GM12891 (cell line): ENCODE measurements at places on chromosomes 2 and 18.

DNA sequence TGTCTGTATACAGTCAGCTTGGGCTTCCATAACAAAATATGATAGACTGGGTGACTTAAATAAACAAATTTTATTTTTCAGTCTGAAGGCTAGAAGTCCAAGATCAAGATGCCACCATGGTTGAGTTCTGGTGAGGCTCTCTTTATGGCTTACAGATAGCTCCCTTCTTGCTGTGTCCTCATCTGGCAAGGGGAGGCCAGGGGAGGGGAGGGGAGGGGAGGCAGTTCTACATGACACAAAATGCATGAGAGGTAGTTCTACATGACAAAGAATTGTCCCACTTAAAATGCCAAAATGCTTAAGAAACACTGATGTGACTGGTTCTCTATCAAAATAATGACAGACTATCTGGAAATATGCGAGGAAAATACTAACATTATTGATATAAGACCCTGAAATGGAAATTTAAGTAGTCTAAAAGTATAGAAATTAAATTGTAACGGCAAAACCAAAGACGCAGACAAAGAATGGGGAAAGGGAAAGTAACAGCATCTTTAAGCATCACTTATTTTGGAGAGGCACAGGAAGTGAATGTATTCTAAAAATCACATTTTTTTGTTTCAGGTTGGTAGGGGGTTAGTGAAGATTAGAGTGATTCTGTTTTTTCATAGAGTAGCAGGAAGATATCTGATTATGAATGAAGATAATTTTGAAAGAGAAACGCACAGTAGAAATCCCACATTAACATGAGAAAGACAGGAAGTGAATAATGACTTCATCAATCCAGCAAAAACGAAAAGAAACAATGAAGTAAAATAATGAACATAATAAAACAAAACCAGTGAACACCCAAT is 131.4 kb downstream of the STRN start:
- DNase-seq = no peak

DNA sequence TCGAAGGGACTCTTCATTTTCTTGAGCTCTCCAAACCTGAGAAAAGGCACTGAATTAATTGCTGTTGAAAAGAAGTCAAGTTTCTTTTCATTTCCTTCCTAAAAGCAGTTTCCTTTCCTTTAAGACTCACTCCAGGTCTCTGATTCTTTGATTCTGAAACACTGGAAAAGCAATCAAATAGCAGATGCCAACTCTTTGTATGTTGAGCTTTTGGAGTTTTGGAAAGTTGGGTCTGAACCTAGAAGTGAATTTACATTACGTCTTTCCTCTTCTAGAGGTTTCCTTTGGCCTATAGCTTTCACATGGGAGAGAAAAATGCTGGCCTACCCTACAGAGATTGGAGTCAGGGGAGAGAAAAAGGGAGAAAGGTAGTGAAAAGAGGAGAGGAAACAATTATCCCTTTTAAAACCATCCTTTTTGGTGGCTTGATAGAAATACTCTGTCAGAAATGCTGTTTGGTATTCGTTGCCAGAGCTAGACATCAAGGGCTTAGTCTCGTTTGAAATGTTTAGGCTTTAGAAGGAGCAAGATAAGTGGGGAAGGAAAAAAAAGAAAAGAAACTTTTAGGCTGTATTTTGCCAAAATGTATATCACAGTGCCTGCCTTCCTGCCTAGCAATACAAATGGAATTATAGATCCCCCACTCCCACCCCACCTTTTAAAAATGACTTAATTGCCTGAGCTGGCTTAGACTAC is 187.7 kb downstream of the PRPF40A start:
- no peak for DNase-seq

GRCh38 chr2:120231564-120231973 is 8.4 kb upstream of the TMEM185B start:
- no peak for DNase-seq

DNA sequence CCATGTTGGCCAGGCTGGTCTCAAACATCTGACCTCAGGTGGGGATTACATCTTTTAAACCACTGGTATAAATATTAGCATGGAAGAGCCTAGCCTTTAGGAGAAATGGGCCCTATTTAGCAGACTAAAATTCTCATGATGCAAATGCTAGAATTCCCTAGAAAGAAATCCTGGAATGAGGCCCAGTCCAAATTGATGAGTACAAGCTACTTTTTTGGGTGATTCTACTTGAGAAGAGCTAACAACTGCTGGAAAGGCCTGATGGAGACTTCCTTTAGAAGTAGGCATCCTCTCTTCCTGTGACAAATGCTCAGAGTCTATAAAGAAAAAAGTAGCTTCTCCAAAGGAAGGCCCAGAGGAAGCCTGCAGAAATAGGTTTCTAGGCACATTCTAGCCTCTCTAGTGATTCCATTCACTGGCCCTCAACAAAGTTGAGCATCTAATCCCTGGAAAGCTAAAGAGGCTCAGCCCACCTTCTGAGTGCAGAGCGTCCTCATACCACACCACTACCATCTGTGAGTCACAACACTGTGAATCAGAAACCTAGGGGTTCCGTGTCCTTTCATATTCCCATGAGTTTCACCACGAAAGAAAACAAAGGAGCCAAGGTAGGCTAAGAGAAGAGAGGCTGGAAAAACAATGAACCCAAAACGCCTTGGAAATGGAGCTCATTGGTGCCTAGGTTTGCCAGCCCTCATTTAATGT is 183.1 kb downstream of the C1D start:
- no peak for DNase-seq

DNA sequence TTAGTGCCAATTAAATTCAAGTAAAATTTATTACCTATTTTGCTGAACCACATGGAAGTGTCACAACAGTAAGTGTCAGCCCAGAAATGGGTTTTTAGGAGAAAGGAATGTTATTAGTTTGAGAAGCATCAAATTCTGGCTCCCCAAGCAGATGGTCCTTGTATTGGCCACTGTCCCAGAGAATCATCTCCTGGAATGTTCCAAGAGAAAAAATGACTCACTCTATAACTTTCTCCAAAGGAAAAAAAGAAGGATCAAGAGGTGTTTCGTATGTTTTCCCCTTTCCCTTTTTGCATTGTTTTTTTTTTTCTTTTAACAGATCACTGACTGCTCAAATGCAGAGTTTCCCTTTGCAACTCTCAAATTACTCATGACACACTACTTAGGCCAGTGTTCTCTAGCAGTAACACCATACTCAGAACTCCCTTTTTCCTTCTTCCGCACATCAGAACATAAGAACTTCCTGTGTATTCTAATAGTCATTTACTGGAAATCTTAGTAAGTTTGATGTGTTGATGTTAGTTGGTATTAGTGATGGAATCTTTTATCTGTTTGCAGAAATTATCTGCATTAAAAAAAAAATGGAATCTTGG is 390.3 kb downstream of the GPD2 start:
- DNase-seq = no peak
